ENCODE measurements at places on chromosomes 12 and 14.

GRCh38 chr12:30822385-30823155 lies 67.8 kb upstream of the CAPRIN2 start:
- DNase-seq: no peak

DNA sequence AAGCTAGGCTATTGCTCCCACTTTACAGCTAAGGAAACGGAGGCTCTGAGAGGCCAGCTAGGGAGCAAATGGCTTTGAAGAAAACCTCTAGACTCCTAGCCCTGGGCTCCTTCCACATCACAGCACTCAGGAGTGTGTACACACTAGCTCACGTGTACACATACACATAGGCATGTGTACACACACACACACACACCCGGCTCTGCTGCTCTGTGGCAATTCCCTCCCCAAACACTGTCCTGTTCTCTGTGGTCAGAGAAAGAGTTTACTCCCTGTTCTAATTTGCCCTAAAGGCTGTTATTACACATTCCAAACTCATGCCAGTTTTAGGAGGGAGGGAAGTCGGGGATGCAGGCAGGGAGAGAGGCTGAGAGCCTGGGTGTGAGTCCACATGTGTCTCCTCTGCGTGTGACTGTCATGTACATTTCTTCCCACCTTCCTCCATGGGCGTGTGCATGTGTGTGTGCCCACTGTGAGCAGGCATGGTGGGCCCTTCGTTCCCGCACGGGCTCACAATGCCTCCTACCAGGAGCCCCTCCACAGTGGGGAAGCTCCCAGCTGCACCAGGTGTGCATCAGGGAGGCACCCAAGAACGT lies 14.2 kb downstream of the TRPV4 start:
- no peak for DNase-seq

GRCh38 chr12:57143454-57143853 lies 4.0 kb downstream of the LRP1-AS start:
- no peak for DNase-seq

DNA sequence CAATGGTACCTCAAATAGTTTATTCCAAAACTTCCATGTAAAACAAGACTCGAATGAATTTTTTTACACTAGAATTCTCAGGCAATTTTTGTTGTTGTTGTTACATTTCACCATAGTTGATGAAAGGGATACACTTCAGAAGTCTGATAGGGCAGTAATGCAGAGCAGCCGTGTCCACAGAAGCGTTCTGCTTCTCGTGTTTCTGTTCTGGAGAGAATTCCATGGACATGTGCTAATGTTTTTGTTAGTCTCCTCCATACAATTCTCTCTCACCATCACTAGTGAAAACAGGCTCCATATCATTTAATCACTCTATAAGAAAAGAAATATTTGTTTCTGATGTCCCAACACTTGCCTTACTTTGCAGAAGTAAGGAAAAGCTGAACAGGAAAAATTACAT lies 606.1 kb downstream of the SLC16A7 start:
- no peak for DNase-seq

DNA sequence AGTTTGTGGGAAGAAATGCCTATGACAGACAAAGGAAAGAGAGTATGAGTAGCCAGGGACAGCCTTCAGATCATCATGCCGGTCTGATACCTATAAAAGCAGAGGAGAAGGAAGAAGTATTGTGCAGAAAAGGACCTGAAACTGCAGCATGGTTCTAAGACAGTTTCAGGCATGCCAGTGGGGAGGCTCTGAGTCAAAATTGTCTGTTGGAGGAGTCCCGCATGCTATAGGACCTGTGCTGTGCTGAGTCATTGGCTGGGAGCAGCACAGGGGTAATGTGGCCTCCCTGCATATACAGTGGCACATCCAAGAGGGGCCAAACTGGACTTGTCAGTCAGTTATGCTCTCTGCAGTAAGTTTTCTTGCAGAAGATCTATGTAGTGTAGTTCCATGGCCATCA lies 40.7 kb downstream of the NEUROD4 start:
- DNase-seq: no peak

GRCh38 chr14:74919421-74920165 lies 3.5 kb downstream of the RPS6KL1 start:
- DNase-seq: no peak

- DNase-seq: no peak
These were observed 310.3 kb downstream of the C12orf75 start for GRCh38 chr12:105640761-105641160.

DNA sequence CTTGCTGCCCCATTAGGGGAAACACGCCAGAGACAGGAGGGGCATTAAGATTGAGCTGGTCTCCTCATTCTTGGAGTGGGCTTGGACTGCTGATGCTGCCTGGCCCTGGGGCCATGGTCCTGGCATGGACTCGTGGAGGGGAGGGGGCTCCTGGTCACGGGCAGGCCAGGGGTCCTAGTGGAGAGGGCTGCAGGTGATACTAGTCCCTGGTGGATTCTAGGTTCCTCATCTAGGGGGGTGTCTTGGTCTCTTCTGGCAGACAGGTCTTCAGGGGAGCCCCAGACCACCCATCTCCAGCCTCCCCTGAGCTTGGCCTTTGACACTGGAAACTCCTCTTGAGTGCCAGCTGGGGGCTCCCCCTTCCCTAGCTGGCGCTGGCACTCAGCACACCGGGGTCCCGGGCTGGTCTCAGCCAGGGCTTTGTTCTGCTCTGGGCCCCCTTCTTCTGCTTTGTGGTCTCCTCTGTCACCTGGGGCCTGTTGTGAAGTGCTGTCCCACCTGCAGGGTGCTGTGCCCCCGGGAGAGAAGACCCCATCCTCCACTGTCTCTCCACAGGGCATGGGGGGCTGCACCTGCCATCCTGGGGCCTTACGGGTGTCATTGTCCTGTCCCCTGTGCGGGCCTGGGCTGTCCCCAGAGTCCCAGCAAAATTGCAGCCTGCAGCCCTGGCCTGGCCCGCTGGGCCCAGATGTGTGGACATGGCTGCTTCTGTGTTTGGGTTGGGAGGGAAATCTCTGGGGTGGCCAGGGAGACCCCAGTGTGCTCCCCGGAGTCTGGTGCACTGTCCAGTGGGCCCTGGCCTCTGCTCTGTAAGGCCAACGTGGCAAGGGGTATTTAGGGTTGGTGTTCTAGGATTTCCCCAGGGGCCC lies 2.3 kb downstream of the KIF26A start:
- no peak for DNase-seq

DNA sequence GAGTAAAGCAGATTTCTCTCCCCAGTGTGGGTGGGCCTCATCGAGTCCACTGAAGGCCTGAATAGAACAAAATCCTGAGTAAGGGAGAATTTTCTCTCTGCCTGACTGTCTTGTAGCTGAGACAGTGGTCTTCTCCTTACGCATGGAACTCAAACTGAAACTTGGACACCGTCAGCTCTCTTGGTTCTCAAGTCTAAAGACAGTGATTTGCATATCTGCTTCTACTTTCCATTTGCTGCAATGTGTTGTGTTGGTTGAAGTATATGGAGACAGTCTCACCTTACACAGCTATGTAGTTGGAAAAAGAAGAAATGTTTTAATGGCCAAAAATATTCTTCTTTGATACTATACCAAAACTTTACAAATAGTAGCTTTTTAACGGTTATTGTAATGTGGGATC lies 160.2 kb upstream of the LMNTD1 start:
- no peak for DNase-seq

- no peak for DNase-seq
These were observed 48.0 kb downstream of the ETNK1 start for GRCh38 chr12:22672951-22673350.

- no peak for DNase-seq
These were observed 9.1 kb downstream of the SCAF11 start for GRCh38 chr12:45981075-45981837.

- no peak for DNase-seq
These were observed 12.8 kb downstream of the KRT80 start for GRCh38 chr12:52178984-52179383.

GRCh38 chr14:102187568-102188001 lies 47.9 kb downstream of the WDR20 start:
- DNase-seq: no peak

GRCh38 chr12:53214687-53215455 lies 7.8 kb upstream of the ITGB7 start:
- no peak for DNase-seq

DNA sequence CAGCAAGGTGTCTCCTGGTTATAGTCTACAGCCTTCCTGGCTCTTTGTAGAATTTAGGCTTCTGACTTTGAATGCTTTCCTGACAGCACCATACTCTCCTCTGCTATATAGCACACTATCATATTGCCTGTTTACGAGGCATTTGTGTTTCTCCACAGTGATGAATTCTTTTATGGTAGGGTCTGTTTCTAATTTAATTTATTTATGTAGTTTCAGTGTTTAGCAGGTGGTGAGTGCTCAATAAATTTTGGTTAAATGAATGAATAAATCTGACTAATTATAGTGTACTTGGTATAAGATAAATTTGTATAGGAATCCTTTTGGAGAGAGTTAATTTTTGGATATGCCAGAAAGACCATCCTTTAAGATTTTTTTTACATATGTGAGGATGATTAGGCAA lies 115.3 kb downstream of the RAD51B start:
- no peak for DNase-seq

DNA sequence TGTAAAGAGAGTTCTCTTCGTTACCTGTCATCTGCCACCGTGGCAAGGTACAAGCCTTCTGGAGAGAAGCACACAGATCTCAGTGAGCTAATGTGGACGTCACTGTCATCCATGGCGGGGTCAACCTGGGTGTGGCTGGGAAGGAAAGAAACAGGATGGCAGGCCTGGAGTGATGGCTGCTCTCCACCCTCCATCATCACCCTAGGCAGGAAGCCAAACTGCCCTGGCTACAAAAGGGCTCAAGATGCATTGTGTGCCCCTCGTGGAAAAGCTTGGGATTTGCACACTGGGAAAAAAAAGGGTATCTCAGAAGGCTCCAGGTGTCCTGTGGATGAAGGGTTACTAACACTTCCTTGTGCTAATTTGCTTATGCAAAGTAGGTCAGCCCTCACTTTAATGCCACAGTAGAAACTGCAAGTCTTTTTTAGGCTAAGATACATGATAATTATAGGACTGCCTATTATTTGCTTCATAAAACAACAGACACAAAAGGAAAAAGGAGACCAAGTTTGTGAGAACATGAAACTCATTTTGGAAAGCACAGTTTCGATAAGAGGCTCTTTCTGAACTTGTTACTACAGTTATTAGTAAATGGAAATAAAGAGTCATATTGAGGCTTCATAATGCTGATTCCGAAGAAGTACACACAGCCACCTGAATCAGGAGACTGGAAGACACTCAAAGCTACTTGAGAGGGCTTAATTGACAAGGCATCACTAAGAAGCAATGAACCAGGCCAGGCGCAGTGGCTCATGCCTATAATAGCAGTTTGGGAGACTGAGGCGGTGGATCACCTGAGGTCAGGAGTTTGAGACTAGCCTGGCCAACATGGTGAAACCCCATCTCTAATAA lies 18.9 kb downstream of the RFC5 start:
- DNase-seq: no peak

GRCh38 chr14:104214431-104215218 lies 76.2 kb downstream of the KIF26A start:
- DNase-seq: no peak

DNA sequence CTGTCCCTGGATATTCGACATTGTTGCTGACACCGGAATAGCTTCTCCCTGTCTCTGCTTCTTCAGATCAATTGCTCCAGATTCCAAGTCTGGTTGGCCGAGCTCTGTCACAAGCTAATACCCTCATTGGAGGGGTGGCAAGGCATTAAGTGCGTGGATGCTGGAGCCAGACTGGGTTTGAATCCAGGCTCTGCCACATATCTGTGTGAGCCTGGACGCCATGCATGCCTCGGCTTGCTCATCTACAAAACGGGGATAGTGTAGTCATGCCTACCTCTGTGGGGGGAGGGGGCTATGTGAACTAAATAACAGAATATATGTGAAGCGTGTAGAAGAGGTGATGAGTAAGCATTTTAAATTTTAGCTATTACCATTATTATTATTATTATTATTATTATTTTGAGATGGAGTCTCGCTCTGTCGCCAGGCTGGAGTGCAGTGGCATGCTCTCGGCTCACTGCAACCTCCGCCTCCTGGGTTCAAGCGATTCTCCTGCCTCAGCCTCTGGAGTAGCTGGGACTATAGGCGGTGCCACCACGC lies 97.3 kb downstream of the AACS start:
- DNase-seq: no peak

DNA sequence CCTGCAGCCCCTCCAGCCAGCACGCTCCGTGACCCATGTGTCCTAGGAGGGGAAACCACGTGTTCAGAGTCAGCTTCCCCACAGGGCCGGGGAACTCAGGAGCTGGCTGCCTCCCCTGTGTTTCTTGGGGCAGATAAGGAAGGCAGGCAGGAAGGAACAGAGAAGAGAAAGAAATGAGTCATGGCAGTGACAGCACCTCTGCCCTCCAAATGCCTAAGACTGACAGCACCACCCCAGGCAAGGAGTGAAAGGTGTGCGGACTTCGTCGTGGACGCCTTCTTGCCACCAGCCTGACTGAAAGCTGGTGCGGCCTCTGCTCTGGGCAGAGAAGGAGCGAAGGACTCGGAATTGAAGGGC lies 167.0 kb upstream of the FKBP4 start:
- DNase-seq: no peak

DNA sequence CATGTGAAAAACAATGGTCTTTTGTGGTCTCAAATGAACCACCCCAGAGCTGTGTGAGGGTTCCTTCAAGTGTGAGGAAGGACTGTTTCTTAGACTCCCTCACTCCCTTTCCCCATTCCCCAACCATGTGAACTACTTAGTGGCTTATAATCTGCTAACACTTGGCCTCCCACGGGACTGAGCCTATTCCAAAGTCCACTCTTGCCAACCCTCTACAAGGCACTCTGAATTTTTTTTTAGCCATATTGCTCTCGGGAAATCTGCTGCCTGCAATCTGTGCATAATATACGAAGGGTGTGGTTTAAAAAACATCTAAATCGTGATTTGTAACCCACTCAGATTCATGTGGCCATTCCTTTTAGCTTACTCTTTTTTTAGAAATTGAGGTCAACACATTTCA lies 2.6 kb downstream of the SVOP start:
- DNase-seq: no peak

GRCh38 chr14:23608454-23608853 lies 27.7 kb upstream of the DHRS2 start:
- no peak for DNase-seq

DNA sequence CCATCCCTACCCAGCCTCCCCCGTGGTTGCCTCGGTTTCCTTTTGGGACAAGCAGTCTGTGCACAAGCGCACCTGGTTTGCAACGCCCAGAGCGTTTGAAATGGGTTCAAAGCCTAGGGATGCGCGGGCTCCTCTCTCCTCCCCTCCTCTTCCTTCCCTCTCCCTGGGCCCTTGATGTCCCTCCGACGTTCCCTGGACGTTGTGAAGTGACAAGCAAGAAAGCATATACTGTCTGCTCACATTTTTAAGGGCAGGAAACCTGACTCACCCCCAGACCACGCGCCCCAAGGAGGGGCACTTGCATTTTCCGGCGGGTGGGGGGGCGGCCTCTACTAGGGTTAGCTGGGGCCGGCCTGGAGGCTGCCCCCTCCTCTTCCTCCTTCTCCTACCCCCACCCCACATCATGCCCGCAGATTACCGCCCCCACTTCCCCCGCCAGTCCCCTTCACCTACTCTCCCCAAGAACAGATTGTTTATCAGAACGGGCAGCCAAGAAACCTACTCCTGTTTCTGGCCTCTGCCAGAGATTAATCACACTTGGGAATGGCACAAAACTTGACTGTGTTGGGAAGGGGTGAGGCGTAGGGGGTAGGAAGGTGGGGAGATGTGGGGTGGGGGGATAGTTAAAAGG lies 9.5 kb upstream of the IRF2BPL start:
- no peak for DNase-seq
